ENCODE measurements at places on chromosomes 13 and 19.

DNA sequence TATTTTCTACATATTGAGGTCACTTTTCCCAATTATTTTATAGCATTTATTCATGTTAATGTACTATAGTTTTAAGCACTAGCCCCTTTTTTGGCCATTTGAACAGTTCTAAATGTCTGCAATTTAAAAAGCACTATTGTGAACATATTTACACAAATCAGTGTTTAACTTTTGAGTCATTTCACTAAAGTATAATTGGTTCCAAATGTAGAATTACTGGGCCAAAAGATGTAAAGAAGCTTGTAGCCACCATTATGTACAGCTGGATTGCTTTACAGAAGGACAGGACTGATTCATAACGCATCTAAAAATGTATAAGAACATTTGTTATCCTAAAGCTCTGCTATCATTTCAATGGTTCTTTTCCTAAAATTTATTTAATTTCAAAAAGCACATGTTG, 16.6 kb upstream of the ATP12A start:
- no peak for DNase-seq

- no peak for DNase-seq
Observed at GRCh38 chr19:48455171-48455907, at the start of gene KCNJ14. TSS of gene KCNJ14 (plus strand) at chr19:48455574. CDS start at chr19:48461725, 6,151 bp downstream.

GRCh38 chr19:30276011-30276882, 95.9 kb upstream of the ZNF536 start:
- peak; percentile 75 for DNase-seq

- DNase-seq = peak; percentile 83
Observed at GRCh38 chr13:25988661-25989060, 63.2 kb downstream of the SHISA2 start.

DNA sequence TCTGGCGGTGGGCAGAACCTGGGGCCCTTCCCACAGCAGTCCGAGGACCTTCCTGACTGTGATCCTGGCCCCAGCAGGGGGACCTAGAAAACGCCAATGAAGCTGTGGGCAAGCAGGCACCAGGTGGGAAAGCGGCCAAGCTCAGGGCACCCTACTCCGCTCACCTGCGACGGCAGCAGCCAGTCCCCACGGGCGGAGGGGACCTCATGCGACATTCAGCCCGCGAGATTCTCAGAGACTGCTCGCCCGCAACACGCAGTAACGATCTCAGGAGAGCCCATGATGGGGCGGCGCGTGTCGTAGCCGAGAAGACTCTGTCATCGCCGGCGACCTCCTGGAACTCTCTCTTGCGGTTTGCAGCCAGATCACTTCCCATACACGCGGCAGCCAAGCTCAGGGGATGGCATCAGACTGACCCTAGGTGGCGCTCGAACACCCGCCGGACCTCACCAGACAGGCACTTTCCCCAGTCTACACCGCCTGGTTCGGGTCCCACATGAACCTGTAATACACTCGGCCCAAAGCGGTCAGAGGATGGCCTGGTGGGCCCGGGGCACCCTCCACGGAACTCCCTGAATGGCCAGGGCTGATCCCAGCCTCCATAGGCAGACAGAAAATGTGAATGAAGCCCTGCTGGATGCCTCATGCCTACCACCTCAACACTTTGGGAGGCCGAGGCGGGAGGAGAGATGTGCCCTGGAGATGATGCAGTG, 26.5 kb downstream of the MAN2B1 start:
- peak; percentile 89 for DNase-seq

DNA sequence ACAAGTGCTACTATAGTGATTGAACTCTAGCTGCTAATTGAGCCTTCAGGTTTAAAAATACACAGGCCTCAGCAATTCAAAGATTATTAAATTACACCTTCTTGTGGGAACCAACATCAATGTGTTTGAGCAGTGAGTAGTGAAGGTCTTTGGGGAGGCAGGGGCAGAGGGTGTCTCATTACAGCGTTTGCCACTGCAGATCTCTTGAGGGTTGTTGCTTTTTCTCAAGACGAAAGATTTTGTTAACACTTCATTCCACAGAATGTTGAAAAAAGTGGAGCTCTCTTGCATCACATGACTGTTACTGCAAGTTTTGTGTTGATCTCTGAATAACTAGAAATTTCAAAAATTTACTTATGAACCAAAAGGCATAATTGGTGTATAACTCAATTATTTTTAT, 253.6 kb downstream of the ATP8A2 start:
- no peak for DNase-seq

- DNase-seq = no peak
Observed at GRCh38 chr13:87287721-87288120, 383.4 kb upstream of the SLITRK5 start.

GRCh38 chr13:51502153-51502651, 49.4 kb upstream of the INTS6 start:
- no peak for DNase-seq

DNA sequence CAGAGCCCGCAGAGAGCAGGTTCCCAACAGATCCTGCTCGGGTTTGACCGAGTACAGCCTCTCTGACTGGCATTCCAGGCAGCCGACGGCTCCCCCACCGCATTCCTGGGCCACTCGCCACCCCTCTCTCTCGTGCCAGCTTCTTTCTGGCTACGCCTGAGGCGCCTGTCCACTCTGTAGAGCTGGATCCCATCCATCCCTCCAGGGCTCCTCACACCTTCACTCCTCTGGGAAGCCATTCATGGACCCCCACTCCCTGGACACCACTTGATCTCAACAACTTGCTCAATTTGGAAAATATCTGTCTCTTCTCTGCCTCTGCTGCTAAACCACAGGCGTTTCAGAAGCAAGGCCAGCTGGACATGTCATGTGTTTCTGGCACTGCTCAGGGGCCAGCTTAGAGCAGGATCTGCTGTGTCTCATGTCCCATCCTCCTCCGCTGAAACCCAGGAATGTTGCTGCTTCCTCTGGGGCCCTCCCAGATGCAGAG, 30.6 kb upstream of the ATP1A3 start:
- DNase-seq = no peak

GRCh38 chr13:72565893-72566292, 161.5 kb downstream of the MZT1 start:
- peak; percentile 78 for DNase-seq

- no peak for DNase-seq
Observed at GRCh38 chr13:23845105-23845725, 44.0 kb downstream of the MIPEP start.

DNA sequence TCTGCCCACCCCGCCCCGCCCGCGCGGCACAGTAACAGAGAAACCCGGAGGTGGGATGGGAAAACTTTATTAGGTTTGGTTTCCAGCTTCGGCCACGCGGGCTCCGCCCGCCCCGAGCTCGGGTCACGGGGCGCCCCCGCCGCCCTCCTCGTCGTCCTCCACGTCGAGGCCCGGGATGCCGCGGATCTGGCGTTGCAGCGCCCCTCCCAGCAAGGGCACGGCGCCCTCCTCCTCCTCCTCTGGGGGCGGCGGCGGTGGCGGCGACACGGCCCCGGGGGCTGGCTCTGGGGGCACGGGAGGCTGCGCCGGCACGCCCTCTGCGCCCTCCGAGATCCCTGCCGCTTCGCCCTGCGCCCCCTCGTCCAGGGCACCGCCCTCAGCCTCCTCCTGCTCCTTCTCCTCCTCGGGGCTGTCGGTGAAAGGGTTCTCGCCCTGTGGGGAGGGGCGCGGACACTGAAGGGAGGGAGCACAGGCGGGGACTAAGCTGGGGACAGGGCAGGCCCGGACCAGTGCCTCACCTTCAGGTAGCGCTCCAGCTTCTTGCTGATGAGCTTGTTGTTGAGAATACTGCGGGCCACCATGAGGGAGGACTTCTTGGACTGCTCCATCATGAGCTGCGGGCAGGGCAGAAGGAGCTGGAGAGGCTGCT, 536 bp upstream of the AKAP8 start:
- DNase-seq = peak; percentile 78

GRCh38 chr19:30890033-30890432, 459.2 kb downstream of the TSHZ3 start:
- DNase-seq = no peak

GRCh38 chr13:41516166-41516565, 58.8 kb downstream of the RGCC start:
- no peak for DNase-seq

- DNase-seq = no peak
Observed at GRCh38 chr13:30504081-30504480, 38.3 kb upstream of the HMGB1 start.
